Endothelial cell (in vitro differentiated cells): ENCODE measurements at places on chromosomes 2 and 18.

DNA sequence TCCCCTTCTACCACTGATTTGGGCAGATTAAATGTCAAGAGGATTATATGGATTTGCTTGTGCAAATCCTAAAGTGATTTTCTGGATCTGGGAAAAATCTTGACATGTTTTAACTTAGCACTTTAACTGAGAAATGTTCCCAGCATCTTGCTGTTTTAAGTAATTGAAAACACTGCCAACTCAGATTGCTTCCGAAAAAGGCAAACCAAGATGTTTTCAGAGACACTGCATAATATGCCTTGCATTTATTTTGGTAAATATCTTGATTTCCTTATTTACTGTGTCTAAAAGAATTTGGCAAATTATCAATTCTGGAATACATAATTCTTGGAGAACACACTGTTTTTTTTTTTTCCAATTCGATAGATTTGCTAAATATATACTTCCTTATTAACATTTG, 385.0 kb upstream of the FAM98A start:
- DNase-seq: no peak

GRCh38 chr2:204611017-204611631, 65.8 kb downstream of the PARD3B start:
- DNase-seq: no peak

DNA sequence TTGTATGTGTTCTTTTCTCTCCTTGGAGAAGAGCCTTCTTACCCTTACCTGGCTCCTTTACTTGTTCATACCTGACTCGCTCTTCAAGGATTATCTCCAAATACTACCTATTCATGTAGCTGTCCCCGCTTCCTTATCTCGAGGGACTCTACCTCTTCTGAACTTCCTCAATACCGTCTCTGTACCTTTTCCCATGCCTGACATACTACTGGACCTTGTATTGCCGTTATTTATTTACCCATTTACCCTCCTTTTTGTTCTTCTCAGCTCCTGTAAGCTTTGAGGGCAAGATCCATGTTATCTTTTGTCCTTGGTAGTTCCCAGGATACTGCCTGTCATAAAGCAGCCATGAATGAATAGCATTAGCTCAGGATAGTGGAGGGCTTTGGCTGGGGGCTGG, 32.5 kb downstream of the KCNS3 start:
- no peak for DNase-seq

GRCh38 chr2:85446296-85447221, 28.0 kb downstream of the SH2D6 start:
- no peak for DNase-seq

DNA sequence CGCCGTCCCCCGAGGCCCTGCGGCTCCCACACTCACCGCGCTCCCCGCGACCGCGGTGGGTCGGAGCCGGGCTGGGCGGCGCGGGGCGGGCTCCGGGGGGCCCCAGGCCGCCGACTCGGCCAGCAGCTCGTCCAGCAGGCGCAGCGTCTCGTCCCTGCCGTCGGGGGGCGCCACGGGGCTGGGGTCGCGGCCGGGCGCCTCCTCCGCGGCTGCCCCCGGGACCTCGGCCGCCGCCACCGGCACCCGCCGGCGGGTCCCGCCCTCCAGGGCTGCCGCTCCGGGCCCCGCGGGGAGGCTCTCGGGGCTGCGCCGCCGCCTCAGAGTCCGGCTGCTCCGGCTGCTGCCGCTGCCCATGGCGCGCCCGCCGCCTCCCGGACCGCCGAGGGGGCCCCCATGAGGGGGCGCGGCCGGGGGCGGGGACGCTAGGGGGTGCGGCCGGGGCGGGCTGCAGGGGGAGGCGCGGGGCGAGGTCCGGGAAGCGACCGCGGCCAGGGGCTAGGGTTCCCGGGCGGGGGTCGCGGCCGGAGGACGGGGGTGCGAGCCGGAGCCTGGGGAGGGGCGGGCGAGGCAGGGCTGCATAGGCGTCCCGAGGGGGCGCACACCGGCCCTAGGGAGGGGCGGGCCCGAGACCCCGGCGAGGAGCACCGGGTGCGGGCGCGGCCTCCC, at the start of gene CYS1:
Gene CYS1 (minus strand): TSS at position 542 of the 666 bp plus-strand sequence. CDS start 188 bp downstream, at position 354.
- peak; percentile 74 for DNase-seq

GRCh38 chr2:225891771-225892170, 492.3 kb downstream of the NYAP2 start:
- no peak for DNase-seq

- DNase-seq: no peak
Observed at GRCh38 chr2:59733970-59734369, 819.5 kb downstream of the BCL11A start.

DNA sequence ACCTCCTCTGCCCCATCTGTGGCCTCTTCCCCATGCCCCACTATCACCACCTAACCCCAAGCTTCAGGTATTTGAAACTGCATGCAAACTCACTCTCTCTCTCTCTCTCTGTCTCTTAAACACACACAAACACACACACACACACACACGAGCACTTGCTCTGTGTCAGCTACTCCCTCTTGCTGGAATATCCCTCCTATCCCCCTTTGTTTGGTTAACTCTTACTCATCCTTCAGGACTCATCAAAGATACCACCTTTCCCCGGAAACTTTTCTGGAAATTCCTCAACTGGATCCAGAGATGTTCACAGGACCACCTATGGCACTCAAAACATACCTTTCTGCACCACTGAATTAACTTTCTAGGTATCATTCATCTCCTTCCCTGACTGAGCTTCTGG, 222.8 kb upstream of the TMEM200C start:
- no peak for DNase-seq

GRCh38 chr2:126751477-126751876, 95.5 kb downstream of the GYPC start:
- no peak for DNase-seq

GRCh38 chr2:96320728-96321622, 4.1 kb upstream of the ITPRIPL1 start:
- peak; percentile 53 for DNase-seq

DNA sequence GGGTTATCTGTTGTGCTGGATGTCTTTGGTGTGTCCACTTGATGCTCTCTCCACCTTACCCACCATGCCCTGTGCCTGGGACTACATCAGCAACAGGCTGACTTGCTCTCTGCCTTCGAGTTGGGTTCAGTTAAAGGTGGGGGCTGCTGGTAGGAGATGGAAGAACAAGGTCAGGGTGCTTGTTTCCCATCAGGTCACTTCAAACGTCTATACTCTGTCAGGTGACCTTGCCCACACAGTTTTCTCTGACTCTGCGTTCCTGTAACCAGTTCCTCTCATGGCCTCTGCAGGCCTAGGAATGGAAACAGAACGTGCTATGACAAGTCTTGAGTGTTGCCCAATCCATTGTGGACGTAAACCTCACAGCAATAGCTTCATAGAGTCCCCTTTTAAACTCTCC, 38.4 kb upstream of the PAPOLG start:
- no peak for DNase-seq

- DNase-seq: no peak
Observed at GRCh38 chr2:95204396-95204795, 2.9 kb upstream of the ZNF892 start.

- no peak for DNase-seq
Observed at GRCh38 chr2:15661295-15661569, 69.6 kb downstream of the DDX1 start.

- no peak for DNase-seq
Observed at GRCh38 chr2:69061525-69061924, 48.5 kb downstream of the ANTXR1 start.

- DNase-seq: no peak
Observed at GRCh38 chr18:60047556-60047955, 147.8 kb downstream of the PMAIP1 start.

DNA sequence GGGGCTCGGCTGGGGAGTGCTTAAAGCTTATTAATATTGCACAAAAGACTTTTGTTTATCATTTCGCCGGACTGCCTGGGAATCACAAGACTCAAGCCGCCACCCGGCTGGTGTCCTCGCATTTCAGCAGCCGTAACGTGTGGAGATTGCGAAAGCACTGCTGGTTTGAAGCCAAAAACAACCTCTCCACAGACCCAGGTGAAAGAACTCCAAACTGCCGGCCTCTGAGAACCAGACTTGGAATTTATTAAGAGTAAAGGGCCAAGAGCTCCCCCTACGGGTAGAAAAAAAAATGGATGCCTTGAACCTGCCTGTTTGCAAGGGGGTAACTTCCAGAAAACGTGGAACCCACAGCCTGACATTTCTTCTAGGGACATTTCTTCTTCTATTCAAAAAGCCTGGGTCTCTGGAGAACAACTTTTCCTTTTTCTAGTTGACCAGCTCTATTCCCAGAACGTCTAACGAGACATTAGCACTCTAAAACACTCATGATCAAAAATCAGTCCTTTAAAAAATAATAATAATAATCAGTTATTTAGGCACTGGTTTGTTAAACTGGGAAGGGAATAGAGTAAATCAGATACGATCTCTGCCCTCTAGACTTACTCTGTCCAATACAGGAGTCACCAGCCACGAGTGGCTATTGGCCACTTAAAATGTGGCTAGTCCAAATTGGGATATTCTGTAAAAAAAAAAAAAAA, 216.3 kb downstream of the C1D start:
- DNase-seq: peak; percentile 77

DNA sequence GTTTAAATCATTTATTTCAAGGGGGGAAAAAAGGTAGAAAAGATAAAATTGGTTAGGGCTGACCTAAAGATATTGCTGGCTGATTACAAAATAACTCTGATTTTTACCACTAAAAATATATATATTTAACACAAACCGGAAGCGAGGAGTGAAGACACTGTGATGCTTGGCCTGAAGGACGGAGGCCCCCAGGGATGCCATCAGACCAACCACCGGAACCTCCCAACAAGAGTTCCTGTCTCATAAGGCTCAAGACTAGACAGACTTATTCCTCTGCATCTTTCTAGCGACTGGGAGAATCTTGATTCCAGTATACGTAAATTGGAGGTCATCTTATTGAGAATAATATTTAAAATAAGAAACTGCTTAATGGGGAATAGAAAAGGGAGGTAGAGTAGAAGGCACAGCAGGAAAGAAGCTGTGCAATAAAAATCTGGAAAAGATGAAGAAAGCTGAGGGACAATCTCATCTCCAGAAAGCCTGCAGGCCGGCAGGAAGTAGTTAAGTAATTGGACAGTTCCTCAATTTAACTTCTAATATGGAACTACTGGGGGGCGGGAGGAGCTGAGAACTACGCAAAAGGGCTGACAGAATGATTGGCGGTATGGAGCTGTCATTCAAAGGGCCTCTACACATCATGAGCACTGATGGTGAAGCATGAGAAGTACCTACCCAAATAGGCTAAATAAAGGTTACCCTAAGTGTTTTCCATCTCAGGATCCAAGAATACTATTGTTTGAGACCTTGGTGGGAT, 91.1 kb downstream of the DTNB start:
- no peak for DNase-seq

GRCh38 chr2:12151716-12152115, 405.3 kb downstream of the LPIN1 start:
- no peak for DNase-seq

- DNase-seq: no peak
Observed at GRCh38 chr18:60446821-60447220, 74.2 kb upstream of the MC4R start.

DNA sequence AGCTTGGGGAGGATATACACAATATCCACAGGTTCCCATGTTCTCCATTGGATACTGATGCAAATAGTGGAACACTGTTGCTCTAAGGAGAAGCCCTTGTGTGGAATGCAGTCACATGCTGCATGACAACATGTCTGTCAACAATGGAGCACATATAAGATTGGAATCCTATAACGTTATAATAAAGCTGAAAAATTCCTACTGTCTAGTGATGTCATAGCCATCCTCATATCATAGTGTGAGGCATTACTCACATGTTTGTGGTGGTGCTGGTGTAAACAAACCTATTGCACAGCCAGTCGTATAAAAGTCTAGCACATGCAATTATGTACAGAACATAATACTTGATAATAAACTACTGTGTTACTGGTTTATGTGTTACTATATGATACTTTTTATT, 394.7 kb downstream of the FBXO15 start:
- no peak for DNase-seq

DNA sequence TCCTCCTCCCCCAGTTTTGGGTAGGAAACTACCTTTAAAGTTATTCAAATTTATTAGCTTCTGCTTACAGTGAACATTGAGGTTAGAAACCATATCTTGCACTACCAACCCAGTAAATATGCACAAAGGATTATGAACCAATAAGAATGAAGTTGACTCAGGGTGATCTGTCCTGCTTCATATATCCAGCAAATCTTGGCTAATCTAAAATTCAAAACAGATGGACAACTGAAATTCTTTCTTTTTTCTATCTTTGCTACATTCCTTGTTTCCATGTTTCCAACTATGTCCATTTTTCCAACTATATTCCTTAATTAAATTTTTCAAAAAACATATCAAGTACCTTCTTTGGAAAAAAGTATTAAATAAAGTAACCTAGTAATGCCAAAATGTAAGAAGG, 149.3 kb downstream of the FAM124B start:
- no peak for DNase-seq

GRCh38 chr2:46564811-46565241, 85.5 kb downstream of the TMEM247 start:
- no peak for DNase-seq

- DNase-seq: peak; percentile 9
Observed at GRCh38 chr2:210224591-210224940, 681 bp downstream of the ACADL start.

DNA sequence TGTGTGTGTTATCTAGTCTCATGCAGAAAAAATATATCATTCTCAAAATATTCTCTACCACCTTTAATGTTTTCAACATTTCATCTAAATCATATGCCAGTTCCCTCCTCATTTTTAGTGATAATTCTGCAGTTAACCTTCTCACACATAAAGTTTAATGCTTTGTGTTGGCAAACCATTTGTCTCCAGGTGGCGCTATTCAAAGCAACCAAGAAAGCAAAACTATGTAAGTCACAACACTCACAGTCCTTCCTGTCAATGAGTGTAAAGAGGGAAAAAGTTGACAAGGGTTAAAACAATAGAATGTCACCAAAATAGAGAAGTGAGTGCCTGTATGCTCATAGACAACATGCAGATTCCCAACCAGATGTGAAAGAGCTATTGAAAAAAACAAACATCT, 961.6 kb upstream of the LRRTM1 start:
- DNase-seq: peak; percentile 35

DNA sequence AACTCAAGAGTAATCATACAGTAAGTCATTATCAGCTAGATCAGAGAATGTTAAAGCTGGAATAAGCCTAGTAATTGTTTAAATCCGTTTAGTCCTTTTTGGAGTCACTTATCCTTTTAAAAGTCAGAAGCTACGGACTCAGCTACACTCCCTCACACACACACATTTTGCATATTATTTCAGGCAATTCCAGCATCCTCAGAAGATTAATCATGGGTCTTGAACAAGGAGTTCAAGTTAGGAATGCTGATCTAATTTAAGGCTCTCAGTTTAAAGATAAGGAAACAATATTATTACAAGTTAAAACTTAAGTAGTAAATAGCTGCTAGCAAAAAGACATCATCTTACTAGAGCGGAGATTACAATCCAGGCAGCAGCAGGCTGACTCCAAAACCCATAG, 74.3 kb downstream of the GTF3C3 start:
- DNase-seq: no peak

- peak; percentile 11 for DNase-seq
Observed at GRCh38 chr2:234483568-234484251, 13.2 kb downstream of the ARL4C start.

DNA sequence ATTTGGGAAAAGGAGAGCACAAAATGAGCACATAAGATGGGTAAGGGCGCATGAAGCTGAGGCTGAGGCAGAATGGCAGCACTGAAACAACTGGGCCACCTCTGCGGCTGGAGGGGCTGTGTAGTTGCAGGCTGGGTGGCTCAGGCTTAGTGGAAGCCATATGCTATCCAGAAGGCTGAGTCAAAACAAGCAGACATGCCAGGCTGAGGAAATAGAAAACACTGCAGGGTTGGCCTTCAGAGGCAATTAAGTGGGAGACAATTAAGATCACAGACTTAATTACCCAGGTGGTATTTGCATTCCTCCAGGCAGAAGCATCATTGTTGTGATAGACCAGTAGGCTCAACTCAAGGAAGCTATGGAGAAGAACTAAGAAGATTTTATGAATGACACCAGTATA, 11.4 kb upstream of the XPO1 start:
- no peak for DNase-seq
